ENCODE measurements at places on chromosomes 2 and 18.

GRCh38 chr2:12196495-12196894 lies 450.1 kb downstream of the LPIN1 start:
- no peak for DNase-seq

- DNase-seq = no peak
Observed at GRCh38 chr2:85853499-85854165, 35.2 kb downstream of the ST3GAL5 start.

DNA sequence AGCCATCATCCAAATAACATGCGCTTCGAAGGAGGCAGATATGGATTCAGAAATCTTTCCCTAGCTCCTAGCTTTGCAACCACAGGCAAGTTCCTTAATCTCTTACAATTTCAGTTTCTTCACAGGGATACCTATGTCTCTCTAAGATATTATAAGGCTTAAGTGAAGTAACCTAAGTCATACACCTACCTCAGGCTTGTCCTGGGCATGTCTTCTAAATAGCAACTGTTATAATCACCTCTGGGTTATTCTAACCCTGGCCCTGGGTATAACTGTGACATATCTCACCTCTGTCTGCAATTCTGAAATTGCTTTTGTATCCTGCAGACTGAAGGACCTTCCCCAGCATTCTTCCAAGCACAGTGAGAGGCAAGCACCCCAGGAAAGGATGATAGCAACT lies 8.3 kb upstream of the TBC1D8 start:
- no peak for DNase-seq

DNA sequence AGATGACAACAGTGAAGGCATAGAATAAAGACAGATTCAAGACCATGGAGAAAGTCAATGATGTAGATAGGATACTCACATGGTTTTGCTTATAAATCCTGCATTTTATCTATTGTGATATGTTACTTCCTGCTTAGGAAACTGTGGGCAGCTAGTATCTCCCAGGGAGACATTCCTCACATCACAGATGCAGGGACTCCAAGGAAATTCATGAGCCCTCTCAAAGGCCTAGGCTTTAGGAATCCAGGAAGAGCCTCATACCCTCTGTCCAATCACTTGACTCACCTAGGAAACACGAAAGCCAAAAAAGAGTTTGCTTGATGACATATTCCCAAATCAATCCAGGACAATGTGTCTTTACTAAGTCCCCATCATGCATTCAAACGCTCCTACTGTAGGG lies 247.8 kb upstream of the KLHL29 start:
- no peak for DNase-seq

DNA sequence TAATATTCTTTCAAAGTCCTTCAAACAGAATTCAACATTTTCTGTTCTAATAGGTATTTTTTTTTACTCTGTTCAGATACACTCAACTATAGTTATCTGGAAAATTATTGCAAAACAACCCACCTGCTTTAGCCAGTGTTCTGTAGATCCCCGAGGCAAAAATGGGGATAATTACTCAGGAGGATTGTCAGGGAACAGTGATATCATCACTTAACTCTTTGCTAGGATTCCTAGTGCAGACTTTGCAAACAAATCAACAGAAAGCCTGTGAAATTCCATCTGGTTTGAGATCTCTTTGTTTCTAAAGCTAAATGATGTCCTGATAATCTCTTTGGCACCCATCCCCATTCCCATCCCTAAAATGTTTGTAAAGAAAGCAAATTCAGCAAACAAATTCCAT lies 413.6 kb upstream of the MEIS1 start:
- DNase-seq = no peak

GRCh38 chr18:32469190-32469651 lies 1.5 kb downstream of the GAREM1 start:
- DNase-seq = no peak

GRCh38 chr18:79411614-79412526 lies 16.1 kb downstream of the NFATC1 start:
- DNase-seq = no peak

DNA sequence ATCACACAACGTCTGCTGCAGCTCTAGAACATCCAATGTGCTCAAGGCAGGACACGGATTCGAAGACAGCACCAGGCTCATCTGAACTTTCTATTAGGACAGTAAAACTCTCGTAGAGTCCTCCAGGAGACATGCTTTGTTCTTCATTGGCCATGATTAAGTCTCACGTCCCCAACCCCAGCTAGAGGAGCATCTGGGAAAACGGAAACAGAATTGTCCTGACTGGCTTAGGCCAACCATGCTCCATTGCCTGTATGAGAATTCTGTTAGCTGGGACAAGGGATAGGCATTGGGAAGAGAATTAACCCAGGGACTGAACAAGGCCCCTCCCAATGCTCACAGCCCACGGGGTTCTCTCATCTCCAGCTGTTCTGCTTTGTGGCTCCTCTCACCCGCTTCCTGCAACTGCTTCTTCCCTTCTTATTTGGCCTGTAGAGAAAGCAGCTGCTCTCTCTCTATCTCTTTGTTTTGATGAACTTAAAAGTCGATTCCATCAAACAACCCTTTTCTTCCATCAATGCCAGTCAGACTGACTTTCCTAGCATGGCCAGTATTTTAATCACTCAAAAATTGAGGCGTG lies 75.6 kb downstream of the C1QL2 start:
- DNase-seq = no peak

All from ACHN (cell line).